Stimulated activated CD8-positive, alpha-beta memory T cell treated with anti-CD3 and anti-CD28 coated beads, Interleukin-2, amount 100 ng/mL, for 1 hour (primary cell): ENCODE measurements at places on chromosomes 1 and 21.

GRCh38 chr1:231093156-231093922, 53.3 kb upstream of the FAM89A start:
- DNase-seq = no peak

GRCh38 chr1:199612976-199613774, 414.3 kb upstream of the NR5A2 start:
- DNase-seq = no peak

- DNase-seq = no peak
Measured at GRCh38 chr1:212981025-212981495, 30.7 kb downstream of the VASH2 start.

DNA sequence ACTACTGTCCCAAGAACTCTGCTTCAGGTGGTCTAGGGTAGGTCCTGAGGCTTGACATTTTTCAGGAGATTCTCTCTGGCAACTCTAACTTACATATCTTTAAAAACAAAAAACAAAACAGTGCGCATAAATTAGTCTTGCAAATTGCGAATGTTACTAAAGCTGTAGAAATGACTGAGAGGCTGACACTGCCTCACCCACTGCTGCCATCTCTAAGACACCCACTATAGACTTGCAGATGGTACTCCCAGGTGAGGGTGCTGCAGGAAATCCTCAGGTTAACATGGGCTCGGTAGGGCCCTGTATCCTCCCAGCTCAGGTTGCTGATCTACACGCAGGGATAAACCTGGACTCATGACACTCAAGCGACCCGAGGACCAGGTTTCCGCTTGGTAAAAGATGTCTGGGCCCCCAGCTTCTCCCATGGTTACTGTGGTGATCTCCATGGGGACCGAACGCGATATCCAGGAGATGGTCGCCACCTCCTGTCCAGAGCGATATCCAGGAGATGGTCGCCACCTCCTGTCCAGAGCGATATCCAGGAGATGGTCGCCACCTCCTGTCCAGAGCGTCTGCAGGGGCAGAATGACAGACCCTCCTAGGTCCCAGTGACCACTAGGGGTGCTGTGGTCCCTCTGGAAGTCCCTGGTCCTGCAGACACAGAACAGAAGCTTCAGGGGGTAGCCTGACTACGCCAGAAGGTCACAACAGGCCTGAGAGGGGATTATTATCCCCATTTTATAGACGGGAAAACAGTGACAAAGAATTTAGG, 16.2 kb upstream of the LY9 start:
- no peak for DNase-seq

GRCh38 chr1:29275435-29275834, 39.1 kb downstream of the PTPRU start:
- no peak for DNase-seq

GRCh38 chr21:26445440-26445839, 127.6 kb downstream of the CYYR1 start:
- no peak for DNase-seq

DNA sequence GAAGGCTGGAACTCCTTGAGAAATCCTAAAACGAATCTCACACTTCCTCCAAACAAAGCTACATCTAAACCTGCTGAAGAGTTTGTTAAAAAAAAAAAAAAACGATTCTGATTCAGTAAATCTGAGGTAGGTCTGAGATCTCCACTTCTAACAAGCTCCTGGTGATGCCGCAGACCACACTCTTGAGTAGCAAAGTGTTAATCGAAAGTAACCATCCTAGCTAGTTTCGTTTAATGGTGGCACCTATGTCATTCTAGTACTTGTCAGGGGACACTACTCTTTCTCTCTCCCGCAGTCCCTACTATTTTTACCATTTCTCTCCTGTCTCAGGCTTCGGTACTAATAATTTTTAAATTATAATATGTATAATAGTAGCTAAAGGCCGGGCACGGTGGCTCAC, 2.1 kb downstream of the CLCC1 start:
- DNase-seq = no peak

GRCh38 chr1:81819613-81820012, 18.9 kb downstream of the ADGRL2 start:
- no peak for DNase-seq

- DNase-seq = no peak
Measured at GRCh38 chr21:46223217-46223616, 5.4 kb downstream of the LSS start.

DNA sequence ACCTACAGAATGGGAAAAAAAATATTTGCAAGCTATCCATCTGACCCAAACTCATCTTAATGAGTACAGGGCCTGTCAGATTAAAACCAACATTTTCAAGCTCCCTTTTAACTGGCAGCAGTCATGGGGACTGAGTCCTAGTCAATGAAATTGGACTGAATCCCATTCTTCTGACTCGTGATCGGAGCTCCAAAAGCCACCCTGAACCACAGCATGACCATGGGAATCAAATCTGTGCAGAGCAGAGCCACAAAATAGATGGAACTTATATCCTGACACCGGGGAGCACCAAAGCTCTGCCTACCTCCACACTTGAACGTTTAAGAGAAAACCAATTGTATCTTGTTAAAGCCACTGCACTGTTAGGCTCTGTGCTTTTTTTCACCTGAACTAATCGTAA, 5.0 kb upstream of the RWDD3 start:
- DNase-seq = no peak

DNA sequence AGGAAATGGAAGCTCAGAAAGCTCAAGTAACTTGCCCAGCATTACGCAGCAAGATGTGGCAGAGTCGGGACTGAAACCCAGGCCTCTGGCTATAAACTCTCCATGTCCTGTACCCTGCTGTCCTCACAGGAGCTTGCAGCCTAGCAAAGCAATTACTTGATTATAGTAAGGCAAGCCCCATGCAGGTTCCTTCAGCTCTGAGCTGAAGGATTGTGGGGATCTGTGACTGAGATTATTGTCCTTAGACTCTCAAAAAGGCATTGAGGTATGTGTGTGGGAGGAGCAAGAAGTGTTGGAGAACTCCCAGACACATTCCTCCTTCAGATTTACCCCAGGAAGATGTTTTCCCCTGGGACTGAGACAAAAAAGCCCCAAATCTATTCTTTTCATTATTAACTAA, 124.0 kb upstream of the SPATA6 start:
- DNase-seq = no peak

GRCh38 chr21:38796424-38796823, 9.3 kb upstream of the ETS2 start:
- no peak for DNase-seq

DNA sequence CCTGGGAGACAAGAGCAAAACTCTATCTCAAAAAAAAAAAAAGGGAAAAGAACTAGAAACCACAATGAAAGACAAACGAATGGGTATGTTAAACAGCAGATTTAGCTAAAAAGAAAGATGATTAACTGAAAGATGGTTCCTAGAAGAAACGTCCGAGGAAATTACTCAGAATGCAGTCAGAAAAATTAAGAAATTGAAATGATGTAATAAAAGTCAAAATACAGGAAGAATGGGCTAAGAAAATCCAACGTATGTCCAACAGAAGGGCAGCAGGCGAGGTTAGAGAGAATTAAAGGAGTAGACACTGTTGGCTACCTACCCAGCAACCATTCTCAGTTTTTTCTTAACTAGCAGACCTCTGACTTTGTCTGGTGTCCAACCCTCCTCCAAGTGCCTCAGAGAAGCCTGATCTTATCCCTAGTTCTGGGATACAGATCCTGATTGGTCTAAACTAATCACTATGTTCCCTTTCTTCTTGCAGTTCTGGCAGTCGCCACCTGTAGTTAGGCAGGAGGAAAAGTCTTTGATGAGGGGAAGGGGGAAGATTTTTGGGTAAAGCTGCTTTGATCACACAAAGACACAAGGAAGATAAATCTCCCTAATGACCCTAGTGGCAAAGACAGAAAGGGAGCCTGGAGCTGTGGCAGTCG, 25.7 kb downstream of the GPR161 start:
- no peak for DNase-seq

DNA sequence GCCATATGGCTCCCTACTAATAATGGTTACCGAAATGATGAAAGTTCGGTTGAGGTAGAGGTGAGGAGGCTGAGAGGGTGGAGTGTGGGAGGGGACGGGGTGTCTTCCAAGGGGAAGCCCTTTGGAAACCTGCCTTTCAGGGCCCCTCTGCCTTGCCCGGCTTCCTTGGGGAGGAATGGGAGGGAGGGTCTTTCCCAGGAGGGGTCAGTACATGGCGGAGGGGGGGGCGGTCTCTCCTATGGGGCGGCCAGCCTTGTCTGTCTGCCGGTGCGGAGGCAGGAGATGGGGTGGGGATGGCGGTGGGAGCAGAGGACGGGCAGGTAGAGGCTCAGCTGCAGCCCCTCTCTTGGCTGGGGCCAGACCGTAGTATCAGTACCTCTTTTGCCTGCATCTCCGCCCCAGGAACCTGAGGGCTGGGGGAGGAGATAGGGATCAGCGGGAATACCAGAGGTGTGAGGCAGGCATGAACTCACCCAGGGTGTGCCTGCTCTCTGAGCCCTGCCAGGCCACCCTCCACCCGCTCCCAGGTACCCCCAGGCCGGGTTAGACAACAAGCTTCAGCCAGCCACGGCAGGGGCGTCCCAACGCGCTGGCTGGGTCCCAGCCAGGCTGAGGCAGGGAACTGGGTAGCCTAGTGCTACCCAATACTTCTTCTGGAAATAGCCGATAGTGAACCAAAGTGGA, 79.4 kb upstream of the POU3F1 start:
- no peak for DNase-seq
